ENCODE measurements at places on chromosomes 2 and 18. TPM values are rescaled to one million over a fixed set of nuclear protein-coding genes. Genes with fewer than 3 reads are reported as not detected.

TMEM37 gene
- 1.0 TPM for total RNA-seq

BOLL gene
- not detected for total RNA-seq

GRCh38 chr2:24409700-24410556 is 49.6 kb upstream of the ITSN2 start:
- DNase-seq: peak; percentile 81
- H3K4me3 ChIP-seq: peak overlapping the region; percentile 26
- no peaks in the 10 kb centered on the region for H3K27me3 ChIP-seq
- no peaks in the 10 kb centered on the region for H3K36me3 ChIP-seq
- no peak overlapping the region for H3K27ac ChIP-seq

GRCh38 chr2:100380681-100381080 is 36.8 kb downstream of the CHST10 start:
- no peak overlapping the region for H3K27ac ChIP-seq
- no peak for DNase-seq
- H3K4me3 ChIP-seq: no peak overlapping the region
- H3K36me3 ChIP-seq: no peaks in the 10 kb centered on the region
- H3K27me3 ChIP-seq: no peaks in the 10 kb centered on the region
- H3K4me1 ChIP-seq: no peaks in the 10 kb centered on the region

GRCh38 chr2:2306878-2307277 is 24.2 kb downstream of the MYT1L start:
- no peak overlapping the region for H3K27ac ChIP-seq
- no peak for DNase-seq
- no peaks in the 10 kb centered on the region for H3K4me1 ChIP-seq
- no peaks in the 10 kb centered on the region for H3K27me3 ChIP-seq

DNA sequence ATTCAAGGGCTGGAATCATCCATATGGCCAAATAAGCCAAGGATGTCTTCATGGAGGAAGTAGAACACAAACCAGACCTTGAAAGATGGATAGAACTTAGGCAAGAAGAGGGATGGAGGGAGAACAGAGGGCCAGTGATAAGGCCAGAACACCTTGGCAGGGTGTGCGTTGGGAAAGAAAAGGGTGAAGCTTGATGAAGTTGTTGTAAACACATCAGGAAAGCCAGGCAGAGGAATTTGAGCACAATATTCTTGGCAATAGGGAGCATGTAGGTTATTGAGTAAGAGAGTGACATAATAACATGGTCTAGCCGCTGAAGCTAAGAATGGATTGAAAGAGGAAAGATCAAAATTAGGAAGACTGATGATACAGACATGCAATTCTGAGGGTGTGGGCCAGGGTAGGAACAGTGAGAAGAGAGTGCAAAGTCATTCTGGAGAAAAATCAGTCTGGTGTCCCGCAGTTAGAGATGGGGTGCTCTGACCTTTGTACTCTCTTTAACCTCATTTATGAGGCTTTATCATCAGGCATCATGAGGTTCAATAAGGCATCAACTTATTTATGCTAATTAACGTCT is 41.0 kb downstream of the SLC14A2 start:
- H3K27ac ChIP-seq: no peak overlapping the region
- peaks cover 17% of the 10 kb centered on the region for H3K4me1 ChIP-seq
- no peaks in the 10 kb centered on the region for H3K27me3 ChIP-seq
- no peak for DNase-seq
- no peak overlapping the region for H3K4me3 ChIP-seq
